ENCODE measurements at places on chromosomes 11 and 22. TPM values are rescaled to one million over a fixed set of nuclear protein-coding genes. Genes with fewer than 3 reads are reported as not detected.

Gene OR4D5
- not detected for total RNA-seq

Gene TEX12
- not detected for total RNA-seq

Gene ME3
- total RNA-seq: 3.7 TPM

Gene GPHA2
- not detected for total RNA-seq

Gene C11orf91
- total RNA-seq: not detected

Gene RASL10A
- total RNA-seq: not detected

Gene HSPB2
- total RNA-seq: 0.26 TPM

Gene NAALADL1
- total RNA-seq: 38.9 TPM

All from epithelial cell of alveolus of lung (primary cell).